ENCODE measurements at places on chromosomes 1 and 21.

GRCh38 chr1:6046279-6046678, 591 bp downstream of the KCNAB2 start:
- DNase-seq: no peak

- no peak for DNase-seq
Observed at GRCh38 chr21:21385404-21385803, 387.2 kb downstream of the NCAM2 start.

GRCh38 chr1:209989525-209989924, 51.5 kb downstream of the SYT14 start:
- DNase-seq: no peak

GRCh38 chr21:32132409-32132808, 146.4 kb downstream of the MIS18A start:
- no peak for DNase-seq

- no peak for DNase-seq
Observed at GRCh38 chr1:36768486-36769178, 265.7 kb downstream of the GRIK3 start.

GRCh38 chr1:103424650-103425049, 100.8 kb upstream of the RNPC3 start:
- no peak for DNase-seq

GRCh38 chr1:160503087-160503486, 20.0 kb downstream of the SLAMF6 start:
- no peak for DNase-seq

DNA sequence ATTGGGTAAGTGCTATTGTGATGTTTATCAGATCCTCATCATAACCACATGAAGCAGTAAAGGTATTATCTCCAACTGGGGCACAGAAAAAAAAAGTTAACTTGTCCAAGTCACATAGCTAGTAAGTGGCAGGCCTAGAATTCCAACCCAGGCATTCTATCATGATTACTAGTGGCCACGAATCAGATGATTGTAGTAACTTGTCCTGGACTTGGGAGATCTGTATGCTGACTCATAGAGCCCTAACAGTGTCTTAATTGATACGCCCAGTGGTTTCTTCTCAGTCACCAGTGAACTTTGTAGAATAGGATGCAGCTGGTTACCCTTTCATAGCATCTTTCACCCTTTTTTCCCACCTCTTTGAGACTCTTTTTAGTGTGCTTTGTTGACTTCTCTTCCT, 91.1 kb upstream of the UBE2U start:
- DNase-seq: no peak

- no peak for DNase-seq
Observed at GRCh38 chr1:32771561-32772280, 45.4 kb downstream of the YARS1 start.

- no peak for DNase-seq
Observed at GRCh38 chr1:34984435-34984792, 733 bp downstream of the TMEM35B start.

DNA sequence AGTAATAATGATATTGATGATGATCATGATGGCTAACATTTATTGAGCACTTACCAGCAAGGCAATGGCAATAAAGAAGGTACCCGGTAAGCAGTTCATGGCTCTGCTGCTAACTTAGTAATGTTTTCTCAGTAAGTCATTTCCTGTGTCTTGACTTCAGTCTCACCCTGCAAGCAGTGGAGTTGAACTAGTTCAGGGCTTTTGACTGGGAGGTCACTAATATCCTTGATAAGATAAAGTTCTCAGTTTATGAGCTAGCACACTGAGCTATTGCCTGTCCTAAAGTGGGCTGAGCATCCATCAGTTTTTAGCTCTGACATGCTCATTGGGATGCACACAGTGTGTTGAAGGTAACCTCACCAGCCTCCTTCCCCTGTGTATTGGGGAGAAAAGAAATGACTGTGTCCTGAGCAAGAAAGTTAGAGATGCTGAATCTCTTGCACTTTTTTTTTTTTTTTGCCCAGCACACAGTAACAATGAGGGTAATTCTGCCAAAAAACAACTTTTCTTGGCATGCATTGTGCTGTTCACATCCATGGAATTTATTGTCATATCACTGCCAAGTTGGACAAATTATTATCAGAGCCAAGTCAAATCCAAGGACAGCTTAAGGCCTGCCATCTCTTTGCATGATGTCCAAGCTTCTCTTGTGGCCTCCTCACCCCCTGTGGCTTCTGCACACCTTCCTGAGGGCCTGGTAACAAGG, 55.5 kb upstream of the GADD45A start:
- DNase-seq: no peak

GRCh38 chr1:84376000-84376910, 22.0 kb upstream of the DNASE2B start:
- DNase-seq: no peak

DNA sequence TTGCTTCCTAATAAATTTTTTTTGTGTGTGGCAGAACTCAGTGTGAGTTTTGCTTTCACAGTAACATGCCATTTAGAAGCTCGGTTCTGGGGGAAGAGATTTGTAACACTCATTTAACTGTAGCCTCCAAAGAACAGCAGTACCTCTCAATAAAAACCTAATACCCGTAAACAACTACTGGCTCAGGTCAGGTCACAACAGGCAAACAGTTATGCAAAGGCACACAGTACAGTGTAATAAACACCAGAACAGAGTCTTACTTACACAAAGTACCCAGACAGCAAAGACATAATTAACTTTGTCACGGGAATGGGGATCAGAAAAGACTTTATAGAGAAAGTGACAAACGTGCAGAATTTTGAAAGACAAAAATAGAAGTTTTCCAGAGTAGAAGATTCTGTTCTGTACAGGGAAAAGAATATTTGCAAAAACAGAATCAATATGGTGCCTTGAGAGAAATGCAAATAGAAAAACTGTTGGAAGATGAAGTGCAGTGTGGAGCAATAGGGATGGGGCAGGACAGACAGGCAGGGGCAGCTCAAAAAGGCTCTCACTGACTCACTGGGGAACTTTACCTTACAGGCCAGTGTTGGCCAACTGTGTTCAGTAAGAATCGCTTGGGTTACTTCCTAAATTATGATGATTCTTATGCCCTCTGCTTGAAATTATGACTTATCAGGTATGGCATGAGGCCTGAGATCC, 38.8 kb downstream of the EGLN1 start:
- no peak for DNase-seq

- DNase-seq: no peak
Observed at GRCh38 chr1:54070171-54070837, 16.9 kb downstream of the TCEANC2 start.

GRCh38 chr1:64240206-64240605, 36.8 kb downstream of the UBE2U start:
- no peak for DNase-seq
